Cortex of kidney (tissue), 1 donor: ENCODE measurements at places on chromosomes 6 and 20.

DNA sequence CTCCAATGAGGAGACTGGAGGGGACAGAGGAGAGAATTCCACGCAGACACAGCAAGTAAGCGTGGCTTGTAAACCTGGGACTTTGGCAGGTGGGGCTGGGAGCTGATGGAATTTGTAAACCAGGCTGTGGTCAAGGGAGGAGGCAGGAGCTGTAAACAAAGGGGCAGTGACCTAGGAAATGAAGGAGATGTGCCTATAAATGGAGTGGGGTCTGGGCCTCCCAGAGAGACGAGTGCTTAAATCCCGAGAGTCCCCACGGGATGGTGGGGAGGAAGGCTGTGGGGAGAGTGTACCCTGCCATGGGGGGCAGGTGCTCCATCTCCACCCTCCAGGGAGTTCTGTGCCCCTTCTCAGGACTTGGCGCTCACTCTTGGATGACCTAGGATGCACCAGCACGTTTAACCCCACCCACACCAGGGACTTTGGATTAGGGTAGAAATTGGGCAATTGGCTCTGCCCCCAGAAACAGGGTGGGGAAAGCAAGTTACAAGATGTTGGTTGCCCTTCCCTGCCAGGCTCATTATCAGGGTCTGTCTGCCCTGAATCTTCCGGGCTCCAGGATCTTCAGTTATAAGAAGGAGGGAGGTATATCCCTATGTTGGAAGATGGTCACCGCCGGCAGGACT, 4.0 kb upstream of the DHX16 start:
- no peak for DNase-seq

- no peak for DNase-seq
Observed at GRCh38 chr6:14802514-14803160, 443.2 kb upstream of the JARID2 start.

GRCh38 chr6:168916576-168917211, 337.0 kb downstream of the THBS2 start:
- DNase-seq: no peak

- DNase-seq: no peak
Observed at GRCh38 chr6:113625850-113626249, 231.3 kb upstream of the MARCKS start.

DNA sequence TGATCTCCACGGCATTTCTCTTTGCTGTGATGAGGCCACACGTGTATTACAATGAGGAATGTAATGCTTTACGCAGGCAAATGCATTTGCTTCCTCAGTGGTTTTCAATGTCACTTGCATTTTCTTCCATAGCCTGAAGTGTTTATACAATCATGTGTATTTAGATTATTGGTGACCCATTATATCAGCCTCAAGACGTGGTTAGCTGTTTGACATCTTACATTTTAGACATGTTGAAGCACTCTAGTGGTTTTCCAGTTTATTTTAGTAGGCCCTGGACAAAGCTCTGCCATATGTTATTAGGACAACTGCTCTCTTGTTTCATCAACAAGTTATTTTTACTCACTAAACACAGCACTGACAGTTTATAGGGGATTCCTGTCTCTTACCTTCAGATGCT, 200.4 kb downstream of the UTRN start:
- no peak for DNase-seq

GRCh38 chr6:27251606-27252251, 4.2 kb downstream of the PRSS16 start:
- DNase-seq: no peak

GRCh38 chr6:40386200-40386599, 201.0 kb downstream of the LRFN2 start:
- DNase-seq: no peak

GRCh38 chr6:57064809-57065208, 18.3 kb downstream of the KIAA1586 start:
- DNase-seq: no peak

DNA sequence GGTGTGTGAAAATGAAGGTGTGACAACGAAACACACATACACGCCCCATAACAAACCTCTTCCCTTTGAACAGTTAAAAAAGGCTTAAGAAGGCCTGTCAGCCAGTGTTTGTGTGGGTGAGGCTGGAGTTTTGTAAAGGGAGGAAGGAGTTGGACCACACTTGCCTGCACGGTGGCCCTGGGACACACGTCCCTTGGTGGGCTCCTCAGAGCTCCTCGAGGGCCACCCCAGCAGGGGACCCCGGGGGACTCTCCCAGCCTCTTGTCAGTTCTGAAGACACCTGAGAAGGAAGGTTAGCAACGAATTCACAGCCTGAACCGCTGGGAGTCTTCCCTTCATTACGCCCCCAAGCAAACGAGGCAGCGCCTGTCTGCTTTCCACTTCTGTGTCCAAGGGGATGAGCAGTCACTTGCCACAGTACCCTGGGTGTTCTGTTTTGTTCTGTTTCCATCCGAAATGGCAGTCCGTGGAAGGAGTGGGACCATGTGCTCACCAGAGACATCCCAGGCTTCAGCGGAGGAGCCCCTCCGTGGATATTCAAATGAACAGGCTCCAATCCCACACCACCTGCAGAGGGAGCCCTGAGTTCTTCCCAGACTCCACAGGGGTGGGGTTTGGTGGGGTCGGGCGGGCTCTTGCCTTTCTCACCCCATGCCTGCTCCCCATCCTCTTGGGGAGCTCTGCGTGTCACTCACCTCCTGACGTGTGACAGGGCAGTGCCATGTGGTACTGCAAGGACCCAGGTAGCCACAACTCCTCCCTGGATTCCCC, 68.6 kb downstream of the NRN1 start:
- no peak for DNase-seq

GRCh38 chr6:166996406-166996805, 2.8 kb upstream of the CEP43 start:
- no peak for DNase-seq

DNA sequence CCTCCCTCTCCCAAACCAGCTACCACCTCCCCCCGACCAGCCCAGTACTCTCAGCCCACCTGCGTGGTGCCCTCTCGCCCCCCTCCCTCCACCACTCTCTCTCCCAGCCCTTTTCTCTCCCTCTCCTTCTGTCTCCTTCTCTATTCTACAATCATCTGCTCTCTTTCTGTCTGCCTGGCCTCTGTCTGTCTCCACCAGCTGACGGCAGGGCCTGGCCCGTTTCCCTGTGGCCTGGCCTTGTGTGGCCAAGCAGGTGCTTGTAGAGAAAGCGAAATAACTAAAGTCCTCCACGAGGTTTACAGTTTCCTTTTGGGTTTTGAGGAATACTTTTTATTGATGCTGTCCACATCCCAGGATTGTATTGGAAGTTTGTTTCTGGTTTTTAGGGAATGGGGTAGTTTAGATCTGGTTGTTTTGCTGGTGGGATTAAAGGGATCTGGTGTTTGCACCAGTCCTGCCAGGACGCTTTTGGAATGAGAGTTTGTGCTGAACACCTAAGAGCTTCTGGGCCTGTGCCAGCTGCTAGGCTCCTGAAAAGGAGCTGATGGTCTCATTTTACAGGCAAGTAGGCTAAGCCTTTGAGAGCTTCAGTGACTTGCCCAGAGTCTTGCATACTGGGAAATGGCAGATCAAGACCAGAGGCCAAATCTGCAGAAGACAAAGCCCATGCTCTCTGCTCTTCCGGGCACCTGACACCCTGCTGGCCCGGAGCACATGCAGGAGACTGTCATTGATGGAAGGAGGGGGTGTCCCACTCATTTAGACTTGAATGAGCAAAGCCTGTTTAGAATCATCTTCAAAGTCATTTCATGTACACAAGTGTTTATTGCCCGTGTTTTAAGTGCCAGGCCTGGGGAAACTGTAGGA, 161.7 kb downstream of the SYCP2 start:
- no peak for DNase-seq

DNA sequence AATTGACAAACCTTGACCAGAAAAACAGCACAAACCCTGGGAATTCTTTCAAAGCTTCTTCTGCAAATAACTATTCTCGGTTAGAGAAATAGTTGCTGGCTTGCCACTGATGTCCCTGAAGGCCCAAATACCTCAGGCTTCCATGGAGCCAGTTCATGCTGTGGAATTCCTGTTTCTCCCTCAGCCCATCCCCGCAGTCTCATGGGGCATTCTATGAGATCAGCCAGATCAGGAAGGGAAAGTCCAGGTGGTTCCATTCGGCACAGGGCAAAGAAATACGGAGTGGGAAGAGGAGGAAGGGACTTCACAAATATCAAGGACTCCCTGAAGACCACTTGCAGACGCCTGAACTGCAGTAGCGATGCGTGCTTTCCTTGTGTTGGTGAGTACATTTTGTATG, 63.3 kb downstream of the MYLK4 start:
- DNase-seq: no peak

DNA sequence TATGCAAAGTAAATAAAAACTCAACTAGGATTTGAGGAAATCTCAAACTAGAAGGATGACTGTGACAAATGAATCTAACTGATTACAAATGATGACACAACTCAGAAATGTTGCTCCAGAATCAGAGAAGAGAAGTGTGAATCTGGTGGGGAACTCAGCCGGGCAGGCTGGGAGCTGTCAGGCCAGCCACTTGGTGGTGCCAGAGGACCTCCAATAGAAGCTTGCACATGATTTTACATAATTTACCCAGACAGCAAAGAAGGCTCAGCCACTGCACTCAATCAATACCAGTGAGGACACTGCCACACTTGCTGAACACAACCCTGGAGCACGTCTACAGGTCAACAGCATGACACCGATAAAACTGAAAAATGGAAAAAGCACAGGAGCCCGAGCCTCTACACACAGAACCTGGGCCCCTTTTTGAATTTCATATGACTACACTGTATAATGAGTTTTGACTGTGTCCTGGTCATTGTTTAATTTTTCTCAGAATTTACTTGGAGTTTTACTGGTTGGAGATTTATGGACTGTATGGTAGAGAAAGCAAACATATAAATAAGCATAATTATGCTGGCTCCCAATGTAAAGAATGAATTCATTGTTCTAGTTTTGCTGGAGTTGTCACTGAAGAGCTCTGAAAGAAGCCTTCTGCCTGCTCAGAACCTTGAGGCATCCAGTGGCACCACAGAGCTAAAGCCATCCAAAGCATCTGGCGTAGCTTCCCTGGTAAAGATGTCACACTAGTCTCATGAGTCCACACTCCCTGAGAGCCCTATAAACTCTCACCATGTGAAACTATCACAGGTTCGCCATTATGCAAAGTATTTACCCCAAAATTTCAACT, 296.5 kb downstream of the THBS2 start:
- DNase-seq: no peak

DNA sequence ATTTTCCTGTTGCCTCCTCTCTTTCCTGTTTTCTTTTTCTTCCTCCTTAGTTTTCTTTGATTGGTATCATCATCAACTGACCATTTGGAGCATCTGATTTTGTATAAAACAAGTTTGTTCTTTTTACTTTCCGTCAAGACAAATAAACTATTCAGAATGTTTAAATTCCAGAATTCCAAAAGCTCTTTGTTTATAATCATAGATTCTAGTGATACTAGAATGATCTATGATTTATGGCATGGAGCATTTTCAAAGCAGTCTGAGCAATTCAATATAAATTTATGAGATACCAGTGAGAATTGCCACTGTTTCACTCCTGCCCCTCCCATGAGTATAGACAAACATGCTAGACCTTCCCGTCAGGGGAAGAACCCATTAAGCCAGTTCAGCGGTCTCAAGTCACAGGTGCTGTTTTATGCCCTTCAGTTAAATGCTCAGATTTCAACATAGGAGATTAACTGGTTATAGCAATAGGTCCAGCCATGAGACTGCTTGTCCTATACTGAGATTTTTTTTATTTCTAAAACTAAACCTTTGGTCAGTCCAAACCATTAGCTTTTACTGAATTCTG, 60.7 kb downstream of the GRIK2 start:
- DNase-seq: no peak

- DNase-seq: no peak
Observed at GRCh38 chr20:39424962-39425678, 463.0 kb downstream of the DHX35 start.

DNA sequence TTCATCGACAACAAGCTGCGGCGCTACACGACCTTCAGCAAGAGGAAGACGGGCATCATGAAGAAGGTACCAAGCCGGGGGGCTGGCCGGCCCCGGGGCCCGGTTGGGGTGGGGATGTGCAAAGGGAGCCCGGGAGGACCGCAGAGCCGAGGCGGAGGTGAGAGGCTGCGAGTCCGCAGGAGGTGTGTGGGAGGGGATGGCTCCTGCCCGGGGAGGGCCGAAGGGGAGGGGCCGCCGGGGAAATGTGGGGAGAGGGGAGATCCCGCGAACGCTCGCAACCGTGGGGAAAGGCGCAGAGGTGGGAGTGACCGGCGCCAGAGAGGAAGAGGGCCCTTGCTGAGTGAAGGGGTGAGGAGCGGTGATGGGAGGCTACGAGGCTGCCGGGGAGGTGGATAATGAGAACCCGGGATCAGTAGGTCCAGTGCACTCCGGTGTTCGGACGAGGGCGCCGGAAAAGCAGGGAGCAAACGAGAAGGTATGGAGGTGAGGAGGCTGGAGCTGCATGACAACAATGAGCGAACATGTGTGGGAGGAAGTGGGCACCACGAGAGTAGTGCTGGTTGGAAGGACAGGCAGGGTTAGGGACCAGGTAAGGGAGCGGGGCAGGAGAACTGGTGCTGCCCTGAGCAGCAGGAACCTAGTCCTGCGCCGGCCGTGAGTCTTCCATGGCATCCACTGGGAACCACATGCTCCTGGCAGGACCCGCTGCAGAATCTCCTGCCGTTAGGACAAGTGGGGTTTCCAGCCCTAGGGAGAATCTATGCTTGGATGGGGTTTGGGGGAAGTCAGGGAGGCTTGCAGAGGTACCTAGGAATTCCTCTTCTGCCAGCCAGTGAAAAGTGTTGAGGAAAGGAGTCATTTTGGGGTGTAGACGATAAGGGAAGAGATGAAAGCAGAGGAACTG, 1.3 kb downstream of the SRF start:
- no peak for DNase-seq

GRCh38 chr20:22716821-22717351, 132.5 kb upstream of the FOXA2 start:
- no peak for DNase-seq

DNA sequence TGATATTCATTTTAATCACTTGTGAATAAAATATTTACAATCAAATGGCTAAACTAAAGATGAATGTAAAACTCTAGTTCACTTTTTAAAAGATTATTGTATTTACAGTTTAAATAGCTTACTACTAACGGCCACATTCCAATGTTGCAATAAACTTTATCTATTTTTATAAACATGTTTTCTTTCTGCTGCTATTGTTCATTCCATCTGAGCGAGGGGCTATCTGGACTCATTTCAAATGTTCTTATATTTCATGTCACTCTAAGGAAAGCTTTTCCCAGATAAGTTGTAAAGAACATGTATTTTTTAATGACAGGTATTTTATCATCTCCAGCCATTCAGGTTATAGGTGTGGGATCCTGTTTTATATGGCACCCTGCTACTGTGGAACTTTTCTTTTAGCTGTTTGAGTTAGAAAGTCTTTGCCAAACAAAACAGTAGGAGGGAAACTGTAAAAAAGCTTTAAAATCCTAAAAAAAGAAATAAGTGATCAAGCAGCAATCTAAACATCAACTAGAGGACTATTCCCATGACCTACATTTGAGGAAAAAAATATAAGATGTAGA, 42.5 kb downstream of the HMGCLL1 start:
- DNase-seq: no peak

- no peak for DNase-seq
Observed at GRCh38 chr6:33277663-33278391, 904 bp downstream of the B3GALT4 start.

DNA sequence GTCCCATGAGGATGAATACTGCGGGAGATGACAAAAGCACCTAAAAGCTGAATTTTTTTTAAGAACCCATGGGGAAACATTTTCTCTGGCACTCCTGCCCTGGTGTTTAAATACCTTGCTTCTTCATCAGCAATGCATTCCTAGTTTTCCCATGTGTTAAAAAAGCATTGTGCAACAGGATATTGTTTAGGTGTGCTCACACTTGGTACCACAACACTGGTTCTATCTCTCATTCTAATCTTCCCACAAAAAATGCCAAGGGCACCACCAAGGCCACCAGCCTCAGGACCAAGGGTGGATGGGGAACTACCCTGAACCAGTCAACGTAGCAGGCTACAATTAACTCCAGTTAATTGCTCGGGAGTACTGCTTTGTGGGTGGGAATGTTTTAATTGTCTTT, 50.9 kb downstream of the ALDH5A1 start:
- DNase-seq: no peak
